ENCODE measurements at places on chromosomes 13 and 19.

DNA sequence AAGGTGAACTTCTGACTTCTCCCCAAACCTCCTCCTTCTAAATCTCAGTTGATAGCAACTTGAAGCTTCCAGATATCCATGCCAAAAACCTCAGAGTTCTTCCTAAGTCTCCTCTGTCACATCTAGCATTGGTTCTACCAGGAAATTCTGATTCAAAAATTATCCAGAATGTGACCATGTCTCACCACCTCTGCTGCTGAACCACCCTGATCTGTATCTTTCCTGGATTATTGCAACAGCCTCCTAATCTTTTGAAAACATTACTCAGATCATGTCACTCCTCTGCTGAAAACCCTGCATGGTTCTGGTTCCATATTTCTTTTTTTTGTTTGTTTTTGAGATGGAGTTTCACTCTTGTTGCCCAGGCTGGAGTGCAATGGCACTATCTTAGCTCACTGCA lies 78.7 kb upstream of the TNFSF11 start:
- DNase-seq = no peak

- DNase-seq = no peak
Observed at GRCh38 chr13:83201506-83201905, 680.8 kb downstream of the SLITRK1 start.

GRCh38 chr19:35738021-35738886 lies 4.0 kb downstream of the IGFLR1 start:
- no peak for DNase-seq

DNA sequence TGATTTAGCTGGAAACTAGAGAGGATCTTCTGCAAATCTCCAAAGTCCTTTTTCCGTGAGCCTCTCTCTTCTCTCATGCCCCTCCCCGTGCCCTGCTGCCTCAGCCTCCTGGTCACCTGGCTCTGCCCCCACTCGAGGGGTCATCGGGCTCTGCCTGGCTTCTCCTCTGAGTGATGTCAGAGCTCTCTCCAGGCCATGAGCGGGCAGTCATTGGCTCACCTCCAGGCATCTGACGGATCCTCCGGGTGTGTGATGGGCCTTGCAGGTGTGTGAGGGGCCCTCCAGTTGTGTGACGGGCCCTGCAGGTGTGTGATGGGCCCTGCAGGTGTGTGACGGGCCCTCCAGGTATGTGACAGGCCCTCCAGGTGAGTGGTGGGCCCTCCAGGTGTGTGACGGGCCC lies 10.3 kb upstream of the GAS6 start:
- DNase-seq = no peak

- DNase-seq = no peak
Observed at GRCh38 chr13:50410921-50411746, 395.9 kb downstream of the KCNRG start.

- DNase-seq = no peak
Observed at GRCh38 chr19:40210889-40211288, 7.3 kb downstream of the TTC9B start.

All from nucleus accumbens (tissue), 56 donors.